Dorsolateral prefrontal cortex (tissue), 122 donors: ENCODE measurements at places on chromosomes 6 and 20.

DNA sequence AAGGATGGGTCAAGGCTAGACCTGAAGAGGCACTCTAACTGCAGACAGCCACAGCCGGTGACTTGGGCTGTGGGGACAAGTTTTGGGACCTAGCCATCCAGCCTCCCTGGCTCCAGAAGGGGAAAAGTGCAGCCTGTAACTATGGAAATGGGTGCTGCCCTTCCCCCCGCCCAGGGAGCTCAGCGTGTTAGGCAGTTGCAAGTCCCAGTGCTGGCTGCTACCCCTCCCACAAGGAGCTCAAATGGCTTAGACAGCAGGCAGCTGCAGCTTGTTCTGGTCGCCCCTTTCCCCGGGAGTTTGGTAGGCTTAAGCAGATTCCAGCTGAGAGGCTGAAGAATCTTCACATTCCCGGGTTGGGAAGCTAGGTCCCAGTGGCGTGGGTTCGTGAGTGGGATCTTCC lies 162.6 kb downstream of the FAM83B start:
- no peak for DNase-seq

DNA sequence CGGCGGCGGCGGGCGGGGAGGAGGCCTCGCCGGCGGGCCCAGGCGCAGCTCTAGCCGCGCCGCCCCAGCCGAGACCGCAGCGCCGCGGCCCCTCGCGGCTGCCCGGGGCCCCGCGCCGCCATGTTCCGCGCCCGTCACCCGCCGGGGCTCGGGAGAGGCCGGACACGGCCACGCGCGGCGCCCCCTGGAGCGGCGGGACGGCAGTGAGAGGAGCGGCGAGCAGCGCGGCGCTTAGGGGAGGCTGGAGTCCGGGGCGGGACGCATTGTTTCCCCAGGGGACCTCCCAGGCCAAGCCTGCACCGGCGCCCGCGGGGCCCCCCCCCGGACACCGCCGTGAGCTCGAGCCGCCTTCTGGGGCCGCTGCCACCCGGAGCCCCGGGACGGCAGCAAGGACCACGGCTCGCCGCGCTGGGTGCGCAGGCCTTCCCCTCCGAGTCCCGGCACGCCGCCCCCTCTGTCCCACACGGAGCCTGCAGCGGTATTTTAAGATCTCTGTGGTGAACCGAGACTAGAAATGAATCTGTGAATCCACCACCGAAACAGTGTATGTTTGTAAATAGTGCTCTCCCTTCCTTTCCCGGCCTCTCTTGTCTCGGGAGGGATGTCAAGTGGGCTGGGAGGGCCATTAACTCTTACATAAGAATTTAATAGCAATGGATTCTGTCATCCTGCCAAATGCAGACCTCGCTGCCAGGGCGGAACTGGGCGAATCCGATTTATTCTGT lies 424 bp upstream of the KIF13A start:
- DNase-seq: peak; percentile 66

GRCh38 chr6:89186762-89187161 lies 30.4 kb downstream of the GABRR1 start:
- DNase-seq: no peak

- no peak for DNase-seq
Measured at GRCh38 chr6:129031051-129031599, 148.2 kb downstream of the LAMA2 start.

DNA sequence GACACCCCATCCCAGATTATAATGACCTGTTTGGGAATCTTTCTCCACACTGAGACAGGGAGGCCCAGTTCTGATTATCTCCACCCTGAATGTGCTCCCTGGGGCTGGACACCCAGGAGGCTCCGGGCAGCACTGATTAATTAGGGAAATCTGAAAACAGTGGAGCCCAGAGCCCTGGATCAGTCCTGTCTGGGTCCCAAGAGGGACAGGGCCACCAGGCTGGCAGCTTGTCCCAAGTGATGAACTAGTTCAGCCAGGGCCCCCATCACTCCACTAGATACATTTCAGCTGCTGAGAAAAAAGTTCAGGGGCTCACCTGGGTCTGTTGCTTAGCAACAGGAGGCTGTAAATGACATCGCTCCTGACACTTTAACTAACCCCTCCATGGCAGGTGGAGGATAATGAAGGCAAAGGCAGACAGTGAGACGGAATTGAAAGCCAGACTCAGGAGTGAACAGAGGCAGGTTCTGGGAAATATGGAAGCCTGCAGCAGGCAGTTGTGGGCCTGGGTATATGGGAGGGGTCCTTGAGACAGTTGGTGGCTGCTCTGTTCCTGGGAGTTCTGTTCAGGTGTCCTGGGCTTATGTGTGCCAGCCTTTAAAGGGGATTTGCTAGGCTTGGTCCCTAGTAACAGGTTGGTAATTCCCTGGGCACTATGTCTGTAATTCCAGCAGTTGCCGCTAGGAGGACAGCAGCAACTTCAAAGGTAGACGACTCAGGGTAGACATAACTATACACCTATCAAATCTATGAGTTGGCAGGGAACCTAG lies 78.3 kb upstream of the CTNNBL1 start:
- DNase-seq: no peak

GRCh38 chr6:27838945-27839625 lies 73.1 kb downstream of the OR2B2 start:
- no peak for DNase-seq

DNA sequence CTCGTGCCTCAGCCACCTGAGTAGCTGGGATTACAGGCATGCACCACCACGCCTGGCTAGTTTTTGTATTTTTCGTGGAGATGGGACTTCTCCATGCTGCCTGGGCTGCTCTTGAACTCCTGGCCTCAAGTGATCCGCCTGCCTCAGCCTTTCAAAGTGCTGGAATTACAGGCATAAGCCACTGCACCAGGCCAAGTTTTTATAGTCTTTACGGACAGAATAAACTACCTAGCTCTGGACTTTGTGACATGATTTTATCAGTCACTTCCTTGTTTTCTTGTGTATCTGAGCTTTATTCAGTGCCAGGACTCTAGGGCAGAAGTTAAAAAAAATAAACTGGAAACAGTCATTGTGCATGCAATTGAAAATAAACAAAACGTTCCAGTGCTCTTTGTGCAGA lies 46.7 kb upstream of the RALGAPA2 start:
- DNase-seq: no peak

DNA sequence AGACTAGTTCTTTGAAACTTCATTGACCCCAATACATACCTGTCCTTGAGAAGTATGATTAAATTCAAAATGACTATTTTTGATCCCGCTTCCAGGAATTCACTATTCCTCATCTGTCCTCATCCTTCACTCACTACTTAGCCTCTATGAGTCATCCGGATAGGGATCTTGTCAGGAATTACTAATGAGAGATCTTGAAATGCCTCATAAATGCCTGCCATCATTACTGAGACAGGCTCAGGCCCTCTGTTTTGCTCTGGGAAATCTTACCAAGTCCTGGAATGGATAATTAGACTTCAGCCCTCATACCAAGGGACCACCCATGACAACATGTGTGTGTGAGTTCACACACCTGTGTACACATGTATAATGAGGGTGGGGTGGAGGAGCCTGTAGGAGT lies 2.8 kb upstream of the CYP24A1 start:
- no peak for DNase-seq
